ENCODE measurements at places on chromosomes 6 and 20. TPM values are rescaled to one million over a fixed set of nuclear protein-coding genes. Genes with fewer than 3 reads are reported as not detected.

Gene TMEM244
- not detected for polyA plus RNA-seq

Gene DUSP15
- polyA plus RNA-seq, result not detected

GRCh38 chr6:125193208-125193607 is 39.6 kb downstream of the TPD52L1 start:
- H3K27me3 ChIP-seq, result no peaks in the 10 kb centered on the region
- no peak for DNase-seq
- no peaks in the 10 kb centered on the region for H3K36me3 ChIP-seq
- H3K4me1 ChIP-seq, result peaks cover 45% of the 10 kb centered on the region

GRCh38 chr6:46749731-46750130 is 3.0 kb downstream of the ANKRD66 start:
- no peak overlapping the region for H3K4me3 ChIP-seq
- no peaks in the 10 kb centered on the region for H3K4me1 ChIP-seq
- H3K36me3 ChIP-seq, result no peaks in the 10 kb centered on the region
- H3K27me3 ChIP-seq, result no peaks in the 10 kb centered on the region
- DNase-seq, result no peak

DNA sequence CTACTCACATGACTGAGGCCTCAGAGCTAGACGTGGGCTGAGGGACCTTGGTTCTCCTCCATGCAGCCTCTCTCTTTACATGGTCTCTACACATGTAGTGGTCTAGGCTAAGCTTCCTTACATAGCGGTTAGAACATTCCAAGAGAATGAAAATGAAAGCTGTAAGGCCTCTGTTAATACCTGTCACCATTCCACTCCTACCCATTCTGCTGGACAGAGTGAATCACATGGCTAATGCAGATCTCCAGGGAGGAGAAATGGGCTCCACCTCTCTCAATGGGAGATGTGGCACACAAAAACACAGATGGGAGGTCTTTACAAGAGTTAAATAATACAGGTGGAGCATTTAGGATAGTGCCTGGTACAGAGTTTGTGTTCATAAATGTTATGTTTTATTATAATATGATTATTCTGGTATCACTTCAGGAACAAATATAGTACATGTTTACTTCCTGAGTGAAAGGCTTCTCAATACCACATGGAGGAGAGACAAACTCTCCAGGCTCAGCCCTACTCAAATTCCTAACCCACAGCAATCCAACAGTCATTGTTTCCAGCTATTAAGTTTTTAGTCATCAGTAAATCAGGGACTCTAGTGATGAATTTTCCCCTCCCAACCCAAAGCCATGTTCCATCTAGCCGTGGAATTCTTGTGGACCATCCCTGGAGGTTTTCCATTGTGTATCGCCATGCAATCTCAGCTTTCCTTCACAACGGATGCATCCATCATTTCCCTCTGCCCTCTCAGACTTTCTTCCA is 57.9 kb downstream of the ISM1 start:
- no peaks in the 10 kb centered on the region for H3K36me3 ChIP-seq
- no peaks in the 10 kb centered on the region for H3K27me3 ChIP-seq
- no peaks in the 10 kb centered on the region for H3K4me1 ChIP-seq
- no peak overlapping the region for H3K27ac ChIP-seq
